CD4-positive, alpha-beta T cell treated with Interleukin-2 at 100 ng/mL for 4 hours (primary cell): ENCODE measurements at places on chromosomes 2 and 18.

GRCh38 chr2:45003579-45004551 lies 5.4 kb downstream of the SIX2 start:
- no peak for DNase-seq

- no peak for DNase-seq
These were observed 45.0 kb downstream of the SLC4A1AP start for GRCh38 chr2:27708666-27709065.

GRCh38 chr2:112793449-112793978 lies 9.2 kb upstream of the IL1A start:
- DNase-seq: no peak

DNA sequence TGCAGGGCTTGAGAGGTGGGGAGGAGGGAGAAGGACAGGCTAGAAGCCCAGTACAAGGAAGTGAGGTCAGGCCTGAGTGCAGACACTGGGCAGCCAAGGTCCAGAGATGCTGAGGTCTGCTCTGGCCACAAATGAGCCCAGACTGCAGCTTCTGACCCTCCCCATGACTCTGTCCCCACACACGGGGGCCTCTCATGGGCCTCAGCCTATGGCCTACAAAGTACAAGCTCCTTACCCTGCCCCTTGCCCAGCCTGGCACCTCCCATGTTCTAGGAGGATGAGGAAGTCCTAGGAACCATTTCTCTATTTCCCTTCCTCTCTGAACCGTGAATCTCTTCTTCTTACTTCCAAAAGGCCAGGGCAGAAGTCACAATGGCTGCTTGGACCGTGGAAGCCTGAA lies 193.8 kb downstream of the ANKRD30B start:
- no peak for DNase-seq

DNA sequence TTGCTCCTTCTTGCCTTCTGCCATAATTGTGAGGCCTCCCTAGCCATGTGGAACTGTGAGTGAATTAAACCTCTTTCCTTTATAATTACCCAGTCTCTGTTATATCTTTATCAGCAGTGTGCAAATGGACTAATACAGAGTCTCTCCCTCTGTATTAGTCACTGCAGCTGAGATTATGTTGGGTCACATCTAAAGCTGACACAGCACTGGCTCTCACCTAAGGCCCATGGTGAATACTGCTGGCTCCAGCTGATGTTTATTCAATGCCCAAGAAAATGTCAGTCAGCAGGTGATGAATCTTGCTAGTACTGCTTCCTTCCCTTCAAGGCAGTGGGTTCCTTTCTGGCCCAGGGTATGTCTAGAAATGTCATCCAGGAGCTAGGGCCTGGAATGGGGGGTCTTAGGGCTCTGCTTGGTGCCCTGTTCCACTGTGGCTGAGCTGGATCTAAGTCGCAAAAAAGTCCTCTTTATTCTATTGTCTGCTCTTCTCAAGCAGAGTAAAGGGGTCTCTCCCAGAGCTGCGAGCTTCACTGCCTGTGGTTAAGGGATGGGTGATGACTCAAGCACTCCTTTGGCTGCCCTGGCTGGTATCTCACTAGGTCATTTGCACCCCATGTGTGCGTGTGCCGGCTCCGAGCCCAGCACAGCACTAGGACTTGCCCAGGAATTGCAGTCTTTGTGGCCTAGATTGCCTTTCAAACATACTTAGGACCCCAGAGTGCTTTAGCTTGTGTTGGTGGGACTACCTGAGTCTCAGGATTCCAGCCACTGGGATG lies 29.9 kb downstream of the PPP1R1C start:
- DNase-seq: no peak

DNA sequence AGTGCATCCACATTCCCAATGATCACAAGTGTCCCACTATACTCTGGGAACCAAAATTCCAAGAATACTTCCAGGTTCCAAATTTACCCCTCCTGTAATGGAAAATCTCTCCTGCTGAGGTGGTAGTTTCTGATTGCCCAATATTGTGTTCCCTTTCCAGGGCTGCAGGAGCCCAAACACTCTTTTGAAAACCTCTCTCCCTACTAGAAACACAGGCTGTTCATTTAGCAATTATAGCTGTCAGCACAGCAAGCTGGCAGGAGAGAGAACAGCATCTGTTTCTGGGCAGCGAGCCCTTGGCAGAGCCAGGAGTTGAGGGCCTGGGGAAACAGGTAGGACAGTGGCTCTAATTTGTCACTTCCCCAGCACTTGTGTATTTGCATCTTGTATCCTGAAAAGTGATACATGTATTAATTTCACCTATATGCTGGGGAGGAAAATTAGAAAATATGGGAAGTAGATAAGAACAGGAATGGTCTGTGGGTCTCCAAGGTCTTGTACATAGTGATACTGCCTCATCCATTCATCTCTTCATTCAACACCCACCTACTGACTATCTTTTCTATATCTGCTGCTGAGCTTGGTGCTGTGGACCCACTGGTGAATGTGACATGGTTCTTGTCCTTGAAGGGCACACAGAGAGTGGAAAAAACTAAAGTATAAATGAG lies 16.9 kb upstream of the PAIP2B start:
- no peak for DNase-seq

DNA sequence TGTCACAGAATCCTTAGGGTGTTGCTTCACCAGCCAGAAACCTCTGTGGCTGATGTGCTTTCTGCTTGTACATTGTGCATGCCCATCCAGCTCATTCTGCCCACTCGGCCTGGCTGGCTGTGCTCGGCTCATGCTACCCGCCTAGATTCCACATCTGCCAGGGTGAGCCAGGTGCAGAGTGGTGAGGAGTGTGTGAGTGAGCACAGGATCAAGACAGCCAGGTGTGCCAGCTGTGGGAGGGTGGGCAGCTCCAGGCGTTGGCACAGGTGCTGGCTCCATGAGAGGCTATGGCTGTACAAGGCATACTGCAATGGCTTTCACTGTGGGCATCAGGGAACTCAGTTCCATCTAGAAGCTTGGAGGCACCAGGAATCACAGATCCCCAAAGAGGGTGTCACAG lies 1321.8 kb upstream of the CRIM1 start:
- no peak for DNase-seq

GRCh38 chr2:227117027-227117426 lies 47.0 kb downstream of the COL4A4 start:
- DNase-seq: no peak
